T-helper 1 cell treated with Interleukin-12 subunit alpha and Interleukin-12 subunit beta and Interleukin-4 antibody, amounts not matched to agents 30 ng/mL and 1 ng/mL, for 36 hours (primary cell): ENCODE measurements at places on chromosomes 1 and 21. TPM values are rescaled to one million over a fixed set of nuclear protein-coding genes. Genes with fewer than 3 reads are reported as not detected.

DCST2 gene
- 0.15 and 0.29 TPM in 2 replicates for total RNA-seq

RNU1-2 gene
- total RNA-seq: 2,156 and 2,251 TPM in 2 replicates

OLFML3 gene
- total RNA-seq: 0.27 TPM in 2 replicates

PROK1 gene
- total RNA-seq: 0.15 TPM in 1 of 2 replicates, not detected in the other

PCNX2 gene
- total RNA-seq: 41.2 and 48.8 TPM in 2 replicates

TMIGD3 gene
- 0.42 TPM in 1 of 2 replicates, not detected in the other for total RNA-seq

EDN2 gene
- total RNA-seq: not detected in 2 replicates
